Stomach (tissue), 19 donors: ENCODE measurements at places on chromosomes 4 and X.

DNA sequence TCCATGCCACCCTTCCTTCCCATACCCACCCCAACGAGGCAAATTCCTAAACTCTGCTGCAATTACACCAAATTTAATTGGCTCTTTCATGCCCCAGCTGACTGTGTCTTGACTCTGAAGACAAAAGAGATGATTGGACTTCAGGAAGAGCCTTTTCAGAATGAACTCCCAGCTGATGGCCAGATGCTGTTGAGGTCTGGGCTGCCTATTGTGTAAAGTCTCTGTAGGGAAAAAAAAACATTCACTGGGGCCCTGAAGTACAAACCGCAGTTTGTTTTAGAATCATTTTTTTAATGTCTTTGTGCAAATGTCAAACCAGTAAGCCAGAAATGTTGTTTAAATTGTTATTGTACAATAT is 174.8 kb downstream of the HHIP start:
- no peak for DNase-seq

GRCh38 chr4:2650276-2650675 is 105.9 kb downstream of the TNIP2 start:
- no peak for DNase-seq

DNA sequence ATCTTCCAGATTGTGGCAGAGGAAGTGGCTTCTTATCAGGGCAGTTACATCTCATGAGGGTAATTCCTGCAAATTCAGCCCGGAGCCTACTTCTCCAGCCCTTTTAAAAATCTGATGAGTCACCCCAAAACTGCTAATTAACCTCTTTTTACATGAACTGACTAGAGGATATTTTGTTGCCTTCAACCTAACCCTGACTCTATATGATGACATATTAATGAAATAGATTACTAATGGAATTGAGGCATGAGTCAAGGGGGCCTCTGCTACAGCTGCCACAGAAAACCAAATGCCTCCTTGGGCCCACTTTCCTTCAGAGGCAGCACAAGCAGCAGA is 72.5 kb downstream of the QRFPR start:
- no peak for DNase-seq

DNA sequence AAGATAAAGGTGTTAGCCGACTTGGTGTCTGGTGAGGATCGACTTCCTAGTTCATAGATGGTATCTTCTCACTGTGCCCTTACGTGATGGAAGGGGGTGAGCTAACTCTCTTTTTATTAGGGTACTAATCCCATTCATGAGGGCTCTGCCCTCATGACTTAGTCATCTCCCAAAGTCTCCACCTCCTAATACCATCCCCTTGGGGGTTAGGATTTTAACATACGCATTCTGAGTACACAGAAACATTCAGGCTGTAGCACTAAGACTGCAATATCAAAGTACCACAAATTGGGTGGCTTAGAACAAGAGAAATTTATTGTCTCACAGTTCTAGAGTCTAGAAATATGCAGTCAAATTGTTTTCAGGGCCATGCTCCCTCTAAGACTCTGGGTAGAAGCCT is 58.0 kb upstream of the IL13RA1 start:
- DNase-seq = no peak

DNA sequence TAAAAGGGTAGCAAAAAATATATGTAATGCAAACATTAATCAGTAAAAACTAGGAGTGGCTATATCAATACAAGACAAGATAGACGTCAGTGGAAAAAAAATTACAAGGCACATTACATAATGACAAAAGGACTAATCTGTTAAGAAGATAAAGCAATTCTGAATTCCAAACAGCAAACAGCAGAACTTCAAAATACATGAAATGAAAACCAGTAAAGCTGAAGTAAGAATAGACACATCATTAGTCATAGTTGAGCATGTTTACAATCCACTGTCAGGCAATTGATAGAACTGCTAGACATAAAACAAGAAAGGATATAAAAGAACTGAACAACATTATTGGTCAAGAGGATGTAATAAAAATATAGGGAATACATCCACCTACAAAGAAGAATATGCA is 12.2 kb downstream of the SULT1B1 start:
- no peak for DNase-seq

DNA sequence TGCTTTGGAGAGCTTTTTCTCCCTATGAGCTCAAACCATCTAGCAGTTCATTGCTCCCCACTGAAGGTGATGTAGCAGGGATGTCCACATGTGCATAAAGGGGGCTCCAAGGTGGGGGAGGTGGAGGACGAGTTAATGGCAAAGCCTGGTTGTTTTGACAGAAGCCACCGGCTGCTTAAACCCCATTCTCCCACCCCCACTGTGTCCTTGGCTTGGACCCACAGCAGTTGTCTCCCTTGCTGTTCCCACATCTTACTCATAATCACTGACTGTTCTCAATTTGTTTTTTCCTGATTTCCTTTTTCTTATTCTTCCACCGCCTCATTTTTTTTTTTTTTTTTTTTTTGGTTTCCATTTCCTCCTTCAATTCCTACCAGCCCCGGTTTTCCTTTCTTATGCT is 72.7 kb downstream of the GEMIN8 start:
- no peak for DNase-seq

- DNase-seq = no peak
These were observed 568.0 kb downstream of the IL1RAPL1 start for GRCh38 chrX:29155286-29155685.

DNA sequence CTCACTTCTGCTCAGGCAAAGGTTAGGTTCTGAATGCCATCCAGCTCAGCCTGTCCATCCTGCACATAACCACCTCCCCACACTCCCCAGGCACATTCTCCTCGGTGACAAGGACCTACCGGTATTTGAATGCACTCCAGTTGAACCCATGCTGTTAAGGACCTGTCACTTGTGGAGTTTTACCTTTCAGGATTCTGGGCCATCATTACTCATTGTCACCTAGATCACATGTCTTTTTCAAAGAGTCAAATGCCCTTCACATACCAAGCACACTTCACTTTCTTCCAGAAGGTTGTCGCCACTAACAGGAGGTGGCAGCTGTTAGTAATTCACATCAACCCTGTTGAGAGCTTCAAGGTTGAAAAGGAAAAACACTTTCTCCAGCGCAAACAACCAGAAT is 218.3 kb downstream of the SOWAHB start:
- peak; percentile 43 for DNase-seq

DNA sequence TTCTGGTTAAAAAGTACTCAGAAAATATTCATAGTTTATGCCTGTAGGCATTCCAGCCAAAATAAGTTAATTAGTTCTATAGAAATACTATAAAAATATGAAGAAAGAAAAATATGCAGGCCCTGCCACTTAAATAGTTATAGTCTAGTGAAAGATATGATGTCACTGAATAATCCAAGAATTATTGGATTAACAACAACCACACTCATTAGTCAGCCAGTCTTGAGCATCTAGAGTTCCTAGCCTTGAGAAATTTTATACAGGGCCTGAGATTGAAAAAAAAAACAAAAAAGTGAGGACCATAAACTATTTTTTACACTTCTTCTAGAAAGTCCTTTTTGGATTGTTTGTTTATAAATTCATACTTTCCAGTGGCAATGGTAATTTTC is 823.0 kb downstream of the FAT4 start:
- no peak for DNase-seq

DNA sequence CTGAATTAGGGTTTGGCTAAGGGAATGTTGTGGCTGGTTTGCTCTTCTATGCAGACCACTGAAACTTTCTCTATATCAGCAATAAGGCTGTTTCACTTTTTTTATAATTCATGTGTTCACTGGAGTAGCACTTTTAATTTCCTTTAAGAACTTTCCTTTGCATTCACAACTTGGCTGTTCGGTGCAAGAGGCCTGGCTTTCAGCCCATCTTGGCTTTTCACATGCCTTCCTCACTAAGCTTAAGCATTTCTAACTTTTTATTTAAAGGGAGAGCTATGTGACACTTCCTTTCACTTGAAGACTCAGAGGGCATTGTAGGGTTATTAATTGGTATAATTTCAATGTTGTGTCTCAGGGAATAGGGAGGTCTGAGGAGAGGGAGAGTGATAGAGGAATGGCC is 142.3 kb downstream of the SHROOM4 start:
- DNase-seq = peak; percentile 37

DNA sequence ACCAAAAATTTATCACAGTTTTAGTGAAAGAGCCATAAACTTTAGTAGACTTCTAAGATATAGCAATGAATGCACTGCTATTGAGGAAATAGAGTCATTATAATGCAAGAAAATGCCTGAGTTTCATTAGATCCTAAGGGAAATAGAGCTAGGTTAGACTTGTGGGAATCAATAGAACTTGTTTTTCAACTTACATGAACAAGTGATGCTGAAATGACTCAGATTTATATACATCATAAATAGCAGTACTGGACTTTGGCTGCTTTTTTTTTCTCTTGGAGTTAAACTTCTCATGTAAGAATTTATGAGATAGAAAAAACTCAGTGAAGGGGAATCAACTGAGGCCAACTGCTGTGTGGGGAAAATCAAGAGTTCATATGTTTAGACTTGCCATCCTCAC is 216.5 kb upstream of the AADAT start:
- peak; percentile 9 for DNase-seq

DNA sequence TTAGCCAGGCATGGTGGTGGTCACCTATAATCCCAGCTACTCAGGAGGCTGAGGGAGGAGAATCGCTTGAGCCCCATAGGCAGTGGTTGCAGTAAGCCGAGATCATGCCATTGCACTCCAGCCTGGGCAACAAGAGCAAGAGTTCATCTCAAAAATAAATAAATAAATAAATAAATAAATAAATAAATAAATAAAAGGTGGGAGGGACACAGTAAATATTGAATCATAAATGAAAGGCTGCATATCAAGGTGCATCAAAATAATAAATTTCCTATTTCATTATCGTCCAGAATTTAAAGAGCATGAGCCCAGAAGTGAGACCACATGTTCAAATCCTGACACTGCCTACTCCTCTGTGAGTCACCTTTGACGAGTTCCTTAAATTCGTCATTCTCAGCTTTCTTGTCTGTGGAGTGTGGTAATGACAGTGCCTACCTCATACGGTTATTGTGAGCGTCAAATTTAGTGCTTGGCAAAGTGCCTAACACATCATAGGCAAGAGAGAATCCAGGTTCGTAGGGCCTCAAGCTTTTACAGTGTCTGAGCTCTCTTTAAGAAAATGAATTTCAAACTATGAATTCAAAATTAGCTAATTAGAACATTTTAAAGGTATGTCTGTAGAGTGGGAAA is 49.9 kb downstream of the IL15 start:
- no peak for DNase-seq

DNA sequence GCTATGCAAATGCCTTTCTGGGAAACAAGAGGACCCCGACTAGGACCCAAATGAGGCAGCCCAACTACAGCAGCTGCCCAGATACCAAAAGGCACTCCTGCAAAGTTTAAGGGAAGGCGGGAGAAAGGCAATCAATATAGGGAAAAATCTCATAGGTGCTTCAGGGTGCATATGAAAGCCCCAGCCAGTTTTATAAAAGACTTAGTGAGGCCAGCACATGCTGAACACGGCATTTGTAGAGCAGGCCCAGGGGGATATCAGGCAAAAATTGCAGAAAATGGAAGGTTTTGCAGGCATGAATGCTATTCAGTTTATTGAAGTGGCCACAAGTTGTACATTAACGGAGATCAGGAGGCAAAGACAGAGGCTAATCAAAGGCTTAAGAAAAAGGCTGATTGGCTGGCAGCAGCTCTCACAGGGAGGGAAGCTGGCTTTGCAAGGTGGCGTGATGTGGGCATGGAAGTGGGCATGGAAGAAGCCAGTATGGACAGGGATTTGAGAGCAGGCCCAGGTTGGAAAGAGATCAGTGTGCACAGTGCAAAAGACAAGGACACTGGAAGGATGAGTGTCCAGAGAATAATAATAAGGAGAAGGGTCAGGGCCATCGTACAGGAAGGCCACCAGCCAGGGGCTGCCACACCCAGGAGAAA is 37.7 kb upstream of the UGT2B7 start:
- peak; percentile 10 for DNase-seq

GRCh38 chr4:111449657-111450056 is 695.6 kb upstream of the FAM241A start:
- DNase-seq = no peak

GRCh38 chrX:96183843-96184242 is 500.8 kb upstream of the DIAPH2 start:
- no peak for DNase-seq
